NCI-H2081 treated with DMSO at 0.1 percent for 48 hours (cell line): ENCODE measurements at places on chromosomes 2 and 18.

DNA sequence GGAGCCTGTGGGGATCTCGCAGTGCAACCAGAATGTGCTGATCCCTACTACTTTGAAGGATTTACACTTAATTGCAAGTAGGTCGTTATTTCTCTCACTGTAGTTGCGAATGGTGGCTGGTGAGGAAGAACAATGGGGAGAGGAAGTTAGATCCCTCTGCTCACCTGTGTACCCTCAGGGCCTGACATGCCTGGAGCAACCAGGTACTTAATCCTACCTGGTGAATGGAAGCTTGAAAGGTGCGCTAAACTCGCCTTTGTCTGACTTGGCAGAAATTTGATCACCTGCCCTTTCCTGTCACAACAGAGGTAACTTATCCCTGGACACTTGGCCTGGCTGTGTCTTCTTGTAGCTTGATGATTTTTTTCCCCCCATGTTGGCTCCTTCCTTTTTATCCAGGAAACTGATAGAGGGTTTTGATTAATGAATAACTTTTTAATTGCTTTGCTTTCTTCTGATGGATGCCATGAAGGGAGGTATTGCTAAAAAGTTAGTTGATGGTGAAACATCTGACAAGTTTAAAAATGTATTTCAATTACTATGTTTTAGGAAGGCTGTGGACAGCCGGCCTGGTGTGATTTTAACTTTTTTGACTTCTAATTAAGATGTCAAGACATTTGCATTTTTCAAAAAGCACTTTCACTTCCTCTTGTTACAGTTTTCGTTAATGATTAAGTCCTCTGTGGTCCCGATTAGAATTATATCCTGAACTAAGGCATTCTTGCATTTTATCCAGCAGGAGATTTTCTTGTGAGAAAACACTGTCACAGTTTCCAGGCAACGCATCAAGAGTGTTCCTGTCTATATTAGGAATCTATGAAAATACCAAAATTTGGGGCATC, 9.2 kb downstream of the SGPP2 start:
- peak; percentile 40 for DNase-seq

- DNase-seq = no peak
These were observed 31.3 kb upstream of the MSTN start for GRCh38 chr2:190093793-190094192.

GRCh38 chr2:112643488-112643887, 2.3 kb upstream of the SLC20A1 start:
- no peak for DNase-seq

DNA sequence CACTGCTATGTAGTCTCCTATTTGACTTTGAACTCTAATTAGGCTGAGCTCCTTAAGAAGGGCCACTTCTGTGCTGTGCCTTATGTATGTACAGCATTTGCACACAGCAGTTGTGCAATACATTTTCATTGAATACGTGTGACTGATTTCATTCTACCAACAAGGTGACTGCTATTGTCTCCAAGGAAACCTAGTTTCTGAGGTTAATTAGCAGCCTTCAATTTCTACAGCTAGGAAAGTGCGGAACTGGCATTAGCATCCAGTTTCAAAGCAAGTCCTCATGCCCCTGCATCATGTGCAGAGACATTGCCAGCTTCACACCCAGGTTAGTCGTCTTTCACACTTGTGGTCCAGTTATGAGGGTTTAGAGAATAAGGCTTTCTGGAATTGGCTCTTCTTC, 58.6 kb downstream of the NCK2 start:
- no peak for DNase-seq

DNA sequence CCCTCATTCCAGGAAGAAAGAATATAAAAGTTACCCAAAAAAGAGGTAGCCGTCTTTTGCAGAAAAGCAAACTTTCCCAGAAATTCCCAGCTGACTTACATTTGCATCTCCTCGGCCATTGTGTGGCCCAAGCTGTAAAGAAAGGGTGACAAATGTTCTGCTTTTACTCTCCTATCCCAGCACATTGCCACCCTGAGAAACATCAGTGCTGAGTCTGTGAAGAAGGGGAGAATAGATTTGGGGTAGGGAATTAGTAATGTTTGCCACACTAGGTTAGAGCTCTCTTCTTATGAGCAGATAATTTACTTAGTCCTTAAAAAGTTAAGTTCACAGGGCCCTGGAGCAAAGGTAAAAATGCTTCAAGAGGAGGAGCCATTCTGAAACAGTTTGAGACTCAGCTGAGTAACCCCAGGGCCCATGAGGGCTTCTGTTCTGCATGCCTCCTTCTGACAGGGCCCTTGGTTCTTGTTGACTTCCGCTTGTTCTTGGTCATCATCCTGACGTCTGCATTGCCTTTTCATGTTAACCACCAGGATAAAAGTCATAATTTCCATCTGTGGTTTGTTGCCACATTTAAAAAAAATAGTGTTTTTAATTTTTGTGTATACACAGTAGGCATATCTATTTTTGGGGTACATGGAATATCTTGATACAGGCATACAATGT, 550.7 kb downstream of the RNF144A start:
- DNase-seq = no peak

DNA sequence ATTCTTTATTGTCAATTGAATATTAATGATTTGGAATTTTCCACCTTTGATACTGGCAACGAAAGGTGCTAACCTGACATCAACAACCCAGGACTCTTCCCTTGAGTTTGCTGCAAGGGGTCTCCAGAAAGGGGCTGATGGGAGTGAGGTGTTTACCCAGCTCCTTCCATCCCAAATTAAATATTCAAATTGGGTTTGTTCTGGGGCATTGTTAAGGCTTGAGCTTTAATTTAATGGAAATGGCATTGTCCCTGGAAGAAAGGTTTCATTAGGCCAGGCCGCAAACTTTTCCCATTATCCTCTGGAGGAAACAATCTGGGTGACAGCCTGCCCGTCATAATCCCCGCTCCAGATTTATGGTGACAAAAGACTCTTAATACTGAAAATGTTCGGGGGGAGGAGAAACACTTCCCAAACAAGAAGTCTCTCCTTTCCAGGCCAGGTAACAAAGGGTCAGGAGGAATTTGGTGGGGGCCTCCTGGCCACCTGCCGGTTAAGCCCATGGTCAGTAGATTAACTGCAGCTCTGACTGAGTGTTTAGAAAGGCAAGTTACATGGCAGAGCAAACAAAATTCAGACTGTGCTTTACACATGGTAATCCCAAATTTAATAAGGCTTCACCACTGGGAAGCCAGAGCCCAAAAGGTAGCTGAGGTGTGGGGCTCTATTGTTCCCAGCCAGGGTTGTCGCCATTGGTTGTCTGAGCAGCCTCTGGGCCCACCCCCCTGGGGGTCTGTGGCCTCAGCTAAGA, 151.4 kb upstream of the SIX3 start:
- no peak for DNase-seq

- DNase-seq = no peak
These were observed 82.4 kb upstream of the PHLPP1 start for GRCh38 chr18:62632788-62633455.

DNA sequence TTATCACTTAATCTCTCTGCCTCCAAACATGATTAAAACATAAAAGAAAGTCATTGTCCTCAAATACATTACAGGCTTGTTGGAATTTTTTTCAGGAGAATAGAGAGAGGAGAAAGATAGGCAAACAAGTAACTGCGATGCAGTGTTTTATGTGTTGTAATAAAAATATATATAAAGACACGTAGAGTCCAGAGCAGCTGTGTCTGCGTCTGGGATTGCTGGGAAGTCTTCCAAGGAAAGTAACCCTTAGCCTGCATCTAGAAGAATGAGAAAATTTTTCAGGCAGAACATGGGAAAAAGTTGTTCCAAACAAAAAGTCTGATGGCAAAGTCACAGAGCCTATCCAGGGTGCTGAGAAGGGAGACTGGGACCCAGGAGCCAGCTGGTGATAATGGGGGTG, 91.8 kb upstream of the ST6GAL2 start:
- no peak for DNase-seq

DNA sequence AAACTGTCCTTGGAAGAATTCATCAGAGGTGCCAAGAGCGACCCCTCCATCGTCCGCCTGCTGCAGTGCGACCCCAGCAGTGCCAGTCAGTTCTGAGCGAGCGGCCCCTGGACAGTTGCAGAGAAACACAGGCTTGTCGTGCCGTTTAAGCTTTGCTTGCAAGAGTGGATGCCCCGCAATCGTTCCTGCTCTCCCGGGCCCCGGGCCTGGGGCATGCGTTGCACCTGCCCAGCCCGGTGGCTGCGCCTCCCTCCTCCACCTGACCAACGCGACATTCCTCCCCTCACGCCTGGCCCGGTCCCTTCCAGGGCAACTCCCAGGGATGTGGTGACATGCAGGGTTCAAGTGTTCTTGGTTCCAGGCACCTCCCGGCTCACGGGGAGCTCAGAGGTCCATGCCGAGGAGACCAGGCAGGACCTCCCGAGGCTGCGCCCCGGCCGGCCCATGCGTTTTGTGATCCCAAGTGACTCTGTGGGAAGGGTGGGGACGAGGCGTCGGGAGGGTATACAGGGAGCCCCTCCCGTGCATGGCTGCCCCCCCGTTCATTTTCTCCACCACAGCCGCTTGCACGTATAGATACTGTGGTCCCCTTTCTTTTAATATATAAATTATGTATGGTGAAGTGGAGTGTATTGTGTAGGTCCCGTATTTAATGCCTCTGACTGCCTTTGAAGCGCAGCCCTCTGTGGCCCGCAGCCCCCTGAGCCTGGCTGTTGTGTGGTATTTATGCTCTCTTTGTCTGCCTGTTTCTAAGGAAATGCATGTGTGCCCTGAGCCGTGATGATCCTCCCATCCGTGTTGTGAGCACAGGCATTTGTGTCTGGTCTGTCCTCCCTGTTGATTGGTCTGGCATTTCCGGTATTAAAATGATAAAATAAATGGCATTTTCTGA, 21.2 kb downstream of the ODC1 start:
- DNase-seq = no peak

DNA sequence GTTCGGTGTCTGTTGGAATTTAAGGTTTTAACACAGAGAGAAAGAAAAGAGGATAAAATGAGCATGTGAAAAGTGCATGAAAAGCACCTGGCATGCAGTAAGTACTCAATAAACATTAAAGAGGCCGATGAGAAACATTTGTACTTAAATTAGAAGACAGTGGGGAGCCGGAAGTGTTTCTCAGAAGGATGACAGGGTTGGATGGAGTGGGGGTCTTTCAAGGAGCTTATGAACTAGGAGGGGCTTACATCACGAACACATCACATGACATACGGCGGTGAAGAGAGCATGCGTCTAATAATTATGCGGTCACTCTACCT, 83.8 kb upstream of the FZD7 start:
- no peak for DNase-seq

DNA sequence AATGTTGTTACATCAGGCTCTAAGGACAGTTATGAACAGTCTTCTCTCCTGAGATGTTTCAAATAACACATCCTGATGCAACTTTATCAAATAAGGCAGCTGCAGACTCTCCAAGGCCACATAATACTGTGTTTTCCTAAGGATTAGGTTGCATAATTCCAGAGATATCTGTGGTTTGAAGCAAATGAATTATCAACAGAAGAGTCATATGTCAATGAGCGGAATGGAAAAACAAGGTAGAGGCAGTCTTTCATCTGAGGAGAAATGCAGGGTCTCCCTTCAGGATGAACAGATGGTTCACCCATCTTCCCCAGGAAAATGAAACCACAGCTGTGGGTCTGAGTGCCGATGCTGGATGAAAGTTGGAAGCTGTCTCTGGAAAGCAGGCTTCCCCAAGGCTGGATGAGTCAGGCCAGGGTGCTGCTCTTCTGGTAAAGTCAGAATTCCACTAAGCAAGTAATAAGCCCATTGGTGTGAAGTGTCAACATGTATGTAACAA, 22.2 kb downstream of the LYG1 start:
- DNase-seq = no peak

DNA sequence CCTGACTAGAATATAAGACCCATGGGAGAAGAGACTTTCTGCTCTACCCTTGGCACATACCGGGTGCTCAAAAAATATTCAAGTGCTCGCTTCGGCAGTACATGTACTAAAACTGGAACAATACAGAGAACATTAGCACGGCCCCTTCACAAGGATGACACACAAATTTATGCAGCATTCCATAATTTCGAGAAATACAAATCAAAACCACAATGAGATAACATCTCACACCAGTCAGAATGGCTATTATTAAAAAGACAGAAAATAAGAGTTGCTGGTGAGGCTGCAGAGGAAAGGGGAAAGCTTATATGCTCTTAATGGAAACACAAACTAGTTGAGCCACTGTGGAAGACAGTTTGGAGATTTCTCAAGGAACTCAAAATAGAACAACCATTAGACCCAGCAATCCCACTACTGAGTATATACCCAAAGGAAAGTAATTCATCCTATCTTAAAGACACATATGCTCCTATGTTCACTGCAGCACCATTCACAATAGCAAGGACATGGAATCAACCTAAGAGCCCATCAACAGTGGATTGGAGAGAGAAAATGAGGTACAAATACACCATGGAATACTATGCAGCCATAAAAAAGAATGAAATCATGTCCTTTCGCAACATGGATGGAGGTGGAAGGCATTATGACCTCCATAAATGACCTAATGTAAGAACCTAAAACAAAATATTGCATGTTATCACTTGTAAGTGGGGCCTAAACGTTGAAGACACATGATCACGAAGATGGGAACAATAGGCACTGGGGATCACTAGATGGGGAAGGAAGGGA, 71.6 kb upstream of the CYP1B1 start:
- no peak for DNase-seq
